ENCODE measurements at places on chromosomes 4 and X.

GRCh38 chrX:154436983-154437752, at the start of gene GDI1:
TSS of gene GDI1 (plus strand) at chrX:154437154. CDS start at chrX:154437255, 101 bp downstream.
- H3K27ac ChIP-seq, result peak within 1 kb of the TSS; percentile 88
- DNase-seq, result peak; percentile 72
- peak within 1 kb of the TSS; percentile 64 for H3K4me3 ChIP-seq
- peaks cover 6% of the 10 kb centered on the region for H3K4me1 ChIP-seq
- H3K36me3 ChIP-seq, result no peaks in the 10 kb centered on the region

DNA sequence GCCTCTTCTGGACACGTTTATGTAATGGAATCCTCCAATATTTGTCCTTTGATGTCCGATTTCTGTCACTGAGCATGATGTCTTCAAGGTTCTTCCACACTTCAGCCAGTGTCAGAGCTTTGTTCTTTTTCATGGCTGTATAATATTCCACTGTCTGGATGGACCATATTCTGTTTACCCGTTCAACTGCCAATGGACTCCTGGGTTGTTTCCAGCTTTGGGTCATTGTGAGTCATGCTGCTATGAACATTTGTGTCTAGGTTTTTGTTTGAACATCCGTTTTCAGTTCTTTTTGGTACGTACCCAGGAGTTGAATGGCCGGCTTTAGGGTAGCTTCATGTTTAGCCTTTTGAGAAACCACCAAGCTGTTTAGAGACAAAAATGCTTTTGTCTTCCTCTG, 93.2 kb downstream of the SHOX start:
- H3K27ac ChIP-seq, result no peak overlapping the region
- no peaks in the 10 kb centered on the region for H3K27me3 ChIP-seq
- H3K4me1 ChIP-seq, result no peaks in the 10 kb centered on the region
- H3K36me3 ChIP-seq, result no peaks in the 10 kb centered on the region
- no peak for DNase-seq

GRCh38 chrX:133335027-133335426, 80.3 kb downstream of the GPC4 start:
- DNase-seq, result no peak
- H3K36me3 ChIP-seq, result no peaks in the 10 kb centered on the region
- no peaks in the 10 kb centered on the region for H3K4me1 ChIP-seq

- H3K27me3 ChIP-seq, result no peaks in the 10 kb centered on the region
- no peaks in the 10 kb centered on the region for H3K36me3 ChIP-seq
- no peaks in the 10 kb centered on the region for H3K4me1 ChIP-seq
- DNase-seq, result peak; percentile 44
Observed at GRCh38 chrX:118973389-118974087, 880 bp upstream of the LONRF3 start.

DNA sequence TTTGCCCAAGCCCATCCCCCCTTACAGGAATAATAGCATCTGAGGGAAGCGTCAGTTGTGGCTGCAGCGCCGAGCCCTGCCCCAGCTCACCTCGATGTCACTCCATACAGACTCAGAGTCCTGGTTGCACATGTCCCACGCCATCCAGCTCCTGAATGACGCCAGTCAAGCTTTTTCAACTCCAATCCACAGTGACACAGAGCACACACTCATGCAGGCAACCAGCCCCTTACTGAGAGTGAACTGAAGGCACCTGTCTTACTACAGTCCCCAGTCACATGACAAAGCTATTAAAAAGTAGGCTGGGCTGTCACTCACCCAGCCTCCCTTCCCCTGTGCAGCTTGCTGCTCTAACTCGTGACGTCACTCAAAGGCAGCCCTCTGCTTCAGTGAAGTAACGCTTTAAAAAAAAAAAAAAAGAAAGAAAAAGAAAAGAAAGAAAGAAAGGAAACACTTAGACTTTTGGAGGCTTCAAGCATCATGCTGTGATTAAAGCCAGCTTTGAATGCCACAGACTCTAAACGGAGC, at the start of gene PPARGC1A:
Gene PPARGC1A, minus strand, starts transcription at position 234 of the 528 bp plus-strand sequence. Its CDS starts 90 bp downstream, at position 144.
- H3K27me3 ChIP-seq, result no peaks in the 10 kb centered on the region
- no peaks in the 10 kb centered on the region for H3K36me3 ChIP-seq
- peak; percentile 30 for DNase-seq
- no peak within 1 kb of the TSS for H3K27ac ChIP-seq
- H3K4me3 ChIP-seq, result peak within 1 kb of the TSS; percentile 36
- peaks cover 4% of the 10 kb centered on the region for H3K4me1 ChIP-seq
